ENCODE measurements at places on chromosomes 2 and 18.

GRCh38 chr18:34921811-34922385 is 119.3 kb upstream of the MAPRE2 start:
- no peak for DNase-seq

GRCh38 chr2:157442636-157443035 is 1.3 kb downstream of the CYTIP start:
- DNase-seq = no peak

GRCh38 chr2:86237172-86237571 is 37.9 kb downstream of the MRPL35 start:
- DNase-seq = no peak

DNA sequence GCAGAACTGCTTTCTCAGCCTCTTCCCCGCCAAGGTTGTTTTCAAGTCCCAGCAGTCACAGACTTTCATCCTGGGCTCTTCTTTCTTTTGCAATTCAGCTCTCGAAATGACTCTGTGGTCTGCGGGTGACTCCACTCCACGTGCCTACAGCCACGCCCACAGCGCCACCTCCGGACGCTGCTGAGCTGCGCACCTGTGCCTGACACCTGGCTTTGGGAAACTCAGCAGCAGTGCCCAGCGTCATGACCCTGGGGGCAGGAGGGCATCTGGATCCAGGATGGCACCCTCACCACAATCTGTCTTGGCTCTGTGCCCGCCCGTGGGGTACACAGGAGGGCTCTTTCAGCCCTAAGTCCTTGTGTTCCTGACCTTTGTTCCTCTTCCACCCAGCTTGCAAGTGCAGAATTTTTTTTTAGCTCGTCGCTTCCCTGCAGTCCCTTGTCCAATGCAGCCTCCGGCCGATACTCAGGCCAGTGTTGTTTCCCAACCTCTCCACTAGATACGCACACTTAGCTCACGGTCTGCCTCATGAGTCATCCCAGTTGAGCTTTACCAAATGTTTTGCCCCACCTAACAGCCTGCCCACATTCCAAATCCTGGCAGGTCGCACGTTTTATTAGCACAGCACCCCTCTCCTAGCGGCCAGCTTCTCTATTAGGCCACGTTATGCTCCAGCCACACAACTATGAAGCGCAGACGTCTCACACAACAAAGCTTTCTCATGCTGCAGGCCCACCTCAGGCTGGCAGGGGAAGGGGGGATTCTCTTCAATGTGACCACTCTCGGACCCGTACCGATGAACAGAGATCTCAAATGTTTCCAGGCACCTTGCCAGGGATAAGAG is 6.5 kb upstream of the CAPN10 start:
- DNase-seq = no peak

Measured in endothelial cell (in vitro differentiated cells).